Stimulated activated CD8-positive, alpha-beta memory T cell treated with anti-CD3 and anti-CD28 coated beads, Interleukin-4, amount 100 ng/mL, for 4 hours (primary cell): ENCODE measurements at places on chromosomes 11 and 22.

GRCh38 chr11:3984896-3985295 is 109.7 kb upstream of the RRM1 start:
- peak; percentile 23 for DNase-seq

- DNase-seq, result no peak
Measured at GRCh38 chr11:116507849-116508695, 264.7 kb downstream of the BUD13 start.

GRCh38 chr11:33490842-33491370 is 209.7 kb downstream of the C11orf91 start:
- no peak for DNase-seq

- DNase-seq, result no peak
Measured at GRCh38 chr11:66956689-66957290, 1.4 kb downstream of the PC start.

DNA sequence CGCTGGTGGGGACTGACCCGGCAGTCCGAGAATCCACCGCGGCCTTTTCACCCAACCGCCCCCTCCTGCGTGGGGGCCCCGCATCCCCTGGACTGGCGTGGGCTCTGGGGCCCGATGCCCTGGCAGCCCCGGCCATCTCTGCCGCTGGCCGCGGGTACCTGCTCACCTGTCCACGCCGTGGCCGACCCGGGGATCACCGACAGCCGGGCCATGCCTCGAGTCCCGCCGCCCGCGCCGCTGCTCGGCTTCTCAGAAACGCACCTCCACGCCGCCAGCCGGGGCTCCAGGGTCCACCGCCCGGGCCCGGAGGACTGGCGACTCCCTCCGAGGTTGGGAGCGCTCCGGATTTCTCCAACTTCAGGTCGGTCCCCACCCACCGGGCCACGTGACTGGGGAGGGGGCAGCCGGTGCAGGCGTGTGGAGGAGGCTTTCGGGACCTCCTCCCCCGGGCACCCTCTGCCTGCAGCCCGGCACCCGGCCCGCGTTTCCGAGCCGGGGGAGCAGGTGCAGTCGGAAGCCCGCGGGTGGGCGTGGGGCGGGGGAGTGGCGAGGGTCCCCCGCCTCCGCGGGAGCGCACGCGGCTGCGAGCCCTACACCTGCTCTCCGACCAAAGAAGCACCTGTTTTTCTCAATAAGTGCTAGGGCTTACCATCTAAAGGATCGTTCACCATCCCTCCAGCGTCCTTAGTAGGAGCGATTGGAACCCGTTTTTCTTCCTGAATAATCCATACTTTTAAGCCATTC is 554 bp upstream of the NRIP3 start:
- no peak for DNase-seq

- no peak for DNase-seq
Measured at GRCh38 chr11:27148506-27148905, 107.9 kb downstream of the BBOX1 start.

GRCh38 chr11:134230339-134230738 is 5.9 kb downstream of the VPS26B start:
- DNase-seq, result no peak

DNA sequence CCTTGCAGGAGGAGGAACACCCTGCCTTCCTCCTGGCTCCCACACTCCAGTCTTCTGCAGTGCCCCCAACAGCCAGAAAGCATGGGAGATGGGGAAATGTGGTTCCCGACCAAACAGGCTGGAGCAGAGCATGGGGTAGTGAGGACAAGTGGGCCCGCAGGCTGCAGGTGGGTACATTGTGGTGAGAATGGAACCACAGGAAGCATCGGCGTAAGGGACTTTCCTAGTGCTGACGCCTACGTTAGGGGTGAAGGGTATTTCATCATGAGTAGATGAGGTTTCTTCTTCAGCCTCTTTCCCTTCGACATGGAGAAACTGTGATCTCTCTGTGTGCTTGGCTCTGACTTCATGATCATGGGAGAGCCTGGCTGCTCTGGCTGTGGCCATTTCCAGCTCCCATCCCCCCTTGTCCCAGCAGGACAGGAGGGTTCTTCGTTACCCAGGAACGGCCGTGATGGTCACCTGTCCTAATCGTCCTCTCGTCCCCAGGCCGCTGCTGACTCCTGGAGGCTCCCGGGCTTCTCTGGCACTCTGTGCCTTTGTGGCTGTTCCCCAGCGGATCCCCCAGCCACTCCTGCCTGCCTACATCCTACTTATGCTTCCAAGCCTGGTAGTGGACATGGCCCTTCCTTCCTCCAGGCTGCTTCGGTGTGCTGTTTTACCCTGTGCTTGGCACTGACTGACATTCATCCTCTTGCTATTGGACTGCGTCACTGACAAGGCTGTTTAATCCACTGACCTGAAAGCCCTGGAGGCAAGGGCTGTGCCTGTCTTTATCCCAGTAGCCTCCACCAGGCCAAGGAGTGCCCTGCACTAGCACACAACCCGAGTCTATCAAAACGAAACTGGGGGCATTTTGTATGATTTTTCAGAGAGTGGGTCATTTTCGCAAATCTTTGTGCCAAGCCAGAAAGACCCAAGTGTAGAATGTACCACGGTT is 65.2 kb upstream of the CECR2 start:
- DNase-seq, result no peak

- no peak for DNase-seq
Measured at GRCh38 chr11:118322721-118323120, 18.2 kb downstream of the CD3E start.

GRCh38 chr22:39600491-39601179 is 30.1 kb downstream of the CACNA1I start:
- no peak for DNase-seq

GRCh38 chr22:48975886-48976285 is 851.8 kb downstream of the BRD1 start:
- DNase-seq, result no peak

DNA sequence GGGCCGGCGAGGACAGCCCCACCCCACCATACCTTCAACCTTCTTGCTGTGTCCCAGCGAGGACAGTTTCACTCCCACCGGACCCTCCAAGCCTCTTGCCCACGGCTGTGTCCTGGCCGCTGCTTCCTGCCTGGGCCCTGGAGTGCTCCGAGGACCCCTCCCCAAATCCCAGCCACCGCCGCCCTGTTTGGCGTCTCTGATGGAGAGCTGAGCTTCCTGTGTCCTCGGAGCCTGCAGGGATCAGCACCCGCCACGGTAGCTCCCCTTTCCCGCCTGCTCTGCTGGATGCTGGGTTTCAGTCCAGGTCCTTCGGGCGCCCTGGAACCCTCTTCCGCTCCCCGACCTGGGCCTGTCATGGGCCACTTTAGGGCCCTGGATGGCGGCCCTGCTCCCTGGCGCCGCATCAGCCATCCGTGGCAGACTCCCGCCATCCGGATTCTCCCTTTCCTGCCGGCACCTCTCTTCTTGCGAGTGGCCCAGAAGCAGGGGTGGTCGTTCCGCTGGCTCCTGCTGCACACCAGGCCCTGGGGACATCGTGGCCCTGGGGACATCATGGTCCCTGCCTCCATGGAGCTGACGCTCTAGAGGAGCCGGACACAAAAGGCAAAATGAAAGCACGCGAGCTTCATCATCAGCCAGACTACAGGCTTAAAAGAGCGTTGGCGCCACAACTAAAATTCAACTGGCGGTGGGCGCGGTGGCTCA is 34.3 kb upstream of the GAL start:
- no peak for DNase-seq

DNA sequence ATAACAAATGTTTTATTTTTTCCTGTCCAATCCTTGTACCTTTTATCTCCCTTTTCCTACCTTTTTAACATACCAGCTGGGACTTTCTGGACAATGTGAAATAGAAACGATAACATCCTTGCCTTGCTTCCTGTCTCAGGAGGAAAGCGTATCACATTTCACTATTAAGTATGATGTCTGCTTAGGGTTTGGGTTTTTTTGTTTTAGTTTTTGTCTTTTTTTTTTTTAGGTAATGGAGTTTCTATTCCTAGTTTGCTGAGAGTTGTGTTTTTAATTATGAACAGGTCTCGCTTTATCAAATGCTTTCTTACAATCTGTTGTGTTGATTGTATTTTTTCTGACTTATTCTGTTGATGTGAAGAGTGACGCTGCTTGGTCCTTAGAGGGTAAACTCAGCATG is 64.2 kb upstream of the KCNQ1OT1 start:
- no peak for DNase-seq

DNA sequence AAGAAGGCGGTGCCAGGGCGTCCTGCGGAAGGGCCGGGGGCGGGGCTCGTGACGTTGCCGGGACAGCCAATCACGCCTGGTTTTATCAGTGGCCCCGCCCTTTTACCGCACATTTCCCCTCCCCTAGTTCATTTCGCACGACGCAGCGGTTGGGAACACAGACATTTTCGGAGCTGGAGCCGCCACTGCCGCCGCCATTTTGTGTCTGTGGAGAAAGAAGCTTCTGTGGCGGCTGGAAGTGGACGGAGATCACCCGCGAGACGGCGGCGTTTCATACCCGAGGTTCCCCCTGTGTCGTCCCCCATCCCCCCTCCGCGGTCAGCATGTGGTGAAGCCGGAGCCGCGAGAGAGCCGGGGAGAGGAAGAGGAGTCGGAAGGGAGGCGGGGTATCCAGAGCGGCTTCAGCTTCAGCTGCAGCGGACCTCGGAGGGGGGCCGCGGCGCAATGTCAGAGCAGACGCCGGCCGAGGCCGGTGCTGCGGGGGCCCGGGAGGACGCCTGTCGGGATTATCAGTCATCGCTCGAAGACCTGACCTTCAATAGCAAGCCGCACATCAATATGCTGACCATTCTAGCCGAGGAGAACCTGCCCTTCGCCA is at the start of gene PCF11:
PCF11 (plus strand) TSS at position 136 of the 598 bp plus-strand sequence; CDS start at position 445, 309 bp downstream.
- DNase-seq, result no peak

DNA sequence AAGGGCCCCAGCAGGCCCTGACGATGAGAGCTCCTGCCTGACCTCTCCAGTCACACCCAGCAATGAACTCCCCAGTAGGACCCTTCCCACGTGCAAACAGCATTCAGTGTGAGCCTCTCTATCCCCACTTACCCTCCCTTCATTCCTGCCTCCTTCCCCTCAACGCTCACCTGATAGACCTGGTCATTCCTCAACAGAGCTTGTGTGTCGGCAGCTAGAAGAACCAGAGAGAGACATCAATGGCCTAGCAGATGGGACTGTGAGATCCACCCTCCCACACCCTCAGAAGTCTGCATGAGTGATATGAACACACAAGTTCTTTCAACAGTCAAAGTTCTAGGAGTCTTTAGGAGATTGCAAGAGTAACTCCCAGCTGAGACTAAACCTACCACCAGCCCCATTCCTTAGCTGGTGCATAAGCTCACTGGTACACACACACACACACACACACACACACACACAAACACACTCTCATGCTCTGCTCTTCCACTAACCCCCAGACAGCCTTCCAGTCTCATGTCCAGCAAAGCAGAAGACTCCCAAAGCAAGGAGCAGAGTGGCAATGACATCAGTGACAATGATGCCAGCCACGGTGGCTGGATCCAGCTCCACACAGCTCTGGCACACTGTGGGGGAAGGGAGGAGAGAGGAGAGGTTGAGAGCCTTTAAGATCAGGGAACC is 3.1 kb downstream of the CD3D start:
- DNase-seq, result no peak

DNA sequence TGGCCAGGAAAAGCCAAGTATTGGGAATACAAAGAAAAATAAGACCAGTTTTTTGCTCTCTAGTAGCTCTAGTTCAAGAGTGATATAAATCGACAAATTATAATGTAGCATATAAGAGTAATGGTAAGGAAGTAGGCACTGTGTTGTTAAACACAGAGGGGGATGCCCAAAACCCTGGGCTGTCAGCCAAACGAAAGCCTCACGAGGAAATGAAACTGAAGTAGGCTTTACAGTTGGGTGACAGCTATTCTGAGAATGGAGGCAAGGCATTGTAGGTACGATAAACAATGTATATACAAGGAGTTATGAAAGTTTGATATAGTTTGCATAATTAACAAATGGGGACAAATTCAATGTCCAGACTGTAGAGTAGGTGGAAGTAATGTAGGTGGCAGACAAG is 176.4 kb downstream of the FAM181B start:
- no peak for DNase-seq

- no peak for DNase-seq
Measured at GRCh38 chr11:11146830-11147229, 206.2 kb downstream of the CSNK2A3 start.

- DNase-seq, result no peak
Measured at GRCh38 chr11:76415073-76415472, 29.7 kb upstream of the EMSY start.

DNA sequence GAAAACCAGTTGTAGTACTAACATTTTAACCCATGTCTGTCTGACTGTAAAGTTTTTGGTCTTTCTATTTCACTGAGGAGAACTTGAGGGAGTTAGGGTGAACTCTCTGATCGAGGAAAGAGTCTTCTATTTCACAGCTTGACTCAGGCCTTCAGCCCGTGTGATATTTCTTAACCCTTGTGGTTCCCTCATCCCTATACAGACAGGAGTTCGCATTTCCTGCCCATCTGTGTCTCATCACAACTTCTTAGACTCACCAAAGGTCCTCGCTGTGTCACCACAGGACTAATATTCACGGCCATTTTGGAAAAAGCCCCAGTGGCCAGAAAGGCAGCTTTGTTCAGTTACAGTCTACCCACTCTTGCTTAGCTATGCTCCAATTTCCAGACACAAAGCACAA is 172.8 kb downstream of the FAM181B start:
- DNase-seq, result no peak

DNA sequence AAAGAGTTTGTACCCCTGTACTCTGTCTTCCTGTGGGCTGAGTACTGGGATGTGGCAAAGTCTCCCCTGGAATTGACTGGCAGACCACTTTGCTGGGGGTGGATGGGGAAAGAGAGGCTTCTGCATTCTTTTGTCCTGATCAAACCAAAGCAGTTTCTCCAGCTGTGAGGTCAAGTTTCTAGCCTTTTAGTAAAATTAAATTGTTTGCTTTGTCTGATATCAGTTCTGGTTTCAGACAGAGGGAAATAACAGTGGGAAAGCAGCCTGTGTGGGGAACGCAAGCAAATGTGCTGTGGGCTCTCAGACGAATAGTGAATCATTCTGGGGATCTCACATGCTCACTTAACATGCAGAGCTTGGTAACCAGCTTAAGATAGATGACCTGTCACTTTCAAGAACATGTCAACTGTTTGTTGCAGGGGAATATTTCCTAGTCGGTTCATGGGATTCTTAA is 151.6 kb downstream of the FAT3 start:
- no peak for DNase-seq

DNA sequence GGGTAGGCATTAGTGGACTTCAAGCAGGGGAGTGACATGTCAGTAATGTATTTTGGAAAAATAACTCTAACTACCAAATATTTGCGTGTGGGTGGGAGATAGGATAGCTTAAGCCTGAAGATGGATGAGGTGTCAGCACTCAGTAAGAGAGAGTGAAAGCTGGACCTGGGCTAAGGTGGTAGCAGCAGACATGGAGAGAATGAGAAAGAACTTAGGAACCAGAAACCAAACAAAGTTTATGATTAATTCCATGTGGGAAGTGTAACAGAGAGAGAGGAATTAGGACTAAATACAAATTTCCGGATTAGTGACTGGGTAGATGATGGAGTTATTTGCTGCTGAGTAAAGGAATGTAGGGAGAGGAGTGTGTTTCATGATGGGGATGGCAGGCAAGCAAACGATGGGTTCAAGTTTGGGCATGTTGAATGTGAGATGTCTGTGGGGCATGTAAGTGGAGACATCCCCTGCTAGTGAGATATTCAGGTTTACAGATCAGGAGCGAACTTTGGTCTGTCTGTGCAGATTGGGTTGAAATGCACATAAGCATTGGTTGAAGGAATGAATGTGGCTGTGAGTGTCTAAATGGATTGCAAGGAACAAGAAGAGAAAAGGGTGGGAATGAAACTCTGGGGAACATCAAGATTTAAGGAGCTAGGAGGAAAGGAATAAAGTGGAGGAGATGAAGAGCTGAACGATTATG is 185.6 kb upstream of the MTMR2 start:
- DNase-seq, result no peak
